ENCODE measurements at places on chromosomes 1 and 21.

- DNase-seq, result no peak
These were observed 17.3 kb downstream of the NOC2L start for GRCh38 chr1:941588-942383.

DNA sequence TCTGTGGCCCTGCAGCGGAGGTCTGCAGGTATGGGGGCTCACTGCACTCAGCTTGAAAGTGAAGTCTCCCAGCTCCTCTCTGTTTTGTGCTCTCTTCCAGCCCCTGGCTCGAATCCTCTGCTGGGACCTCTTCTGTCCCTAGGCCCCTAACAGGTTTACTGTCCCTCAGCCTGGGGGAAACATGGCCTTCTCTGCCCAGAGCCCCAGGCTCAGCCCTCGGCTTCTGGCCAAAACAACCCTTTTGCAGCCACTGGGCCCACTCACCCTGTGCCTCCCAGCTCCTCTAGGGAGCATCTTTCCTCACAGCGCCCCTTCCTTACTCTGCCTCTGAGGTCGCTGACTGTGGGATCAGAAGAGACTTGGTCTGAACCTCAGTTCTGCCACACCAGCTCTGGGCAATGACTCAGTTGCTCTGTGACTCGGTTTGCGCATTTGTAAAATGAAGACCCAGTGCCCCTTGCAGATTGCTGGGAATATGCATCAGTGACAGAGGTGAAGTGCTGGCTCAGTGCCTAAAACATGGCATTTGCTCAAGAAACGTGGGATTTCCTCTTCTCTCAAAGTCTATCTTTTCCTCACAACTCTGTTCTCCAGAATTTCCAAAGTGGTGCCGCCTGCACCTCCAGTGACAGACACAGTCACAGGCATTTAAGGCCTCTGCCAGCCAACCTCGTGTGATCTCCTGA lies 26.5 kb upstream of the TENT5C start:
- no peak for DNase-seq

- DNase-seq, result no peak
These were observed 205.2 kb downstream of the GRIK3 start for GRCh38 chr1:36829066-36829465.

- DNase-seq, result no peak
These were observed 79.6 kb downstream of the PIK3CD start for GRCh38 chr1:9731051-9731537.

- no peak for DNase-seq
These were observed 93.2 kb downstream of the CCDC185 start for GRCh38 chr1:223486366-223486765.

- no peak for DNase-seq
These were observed 9.5 kb upstream of the SEMA4A start for GRCh38 chr1:156143765-156144489.

GRCh38 chr1:186059311-186059710 lies 315.7 kb downstream of the TPR start:
- no peak for DNase-seq

GRCh38 chr1:56031001-56031400 lies 548.4 kb downstream of the PLPP3 start:
- no peak for DNase-seq

- DNase-seq, result no peak
These were observed 14.0 kb downstream of the PPIE start for GRCh38 chr1:39752703-39753102.

DNA sequence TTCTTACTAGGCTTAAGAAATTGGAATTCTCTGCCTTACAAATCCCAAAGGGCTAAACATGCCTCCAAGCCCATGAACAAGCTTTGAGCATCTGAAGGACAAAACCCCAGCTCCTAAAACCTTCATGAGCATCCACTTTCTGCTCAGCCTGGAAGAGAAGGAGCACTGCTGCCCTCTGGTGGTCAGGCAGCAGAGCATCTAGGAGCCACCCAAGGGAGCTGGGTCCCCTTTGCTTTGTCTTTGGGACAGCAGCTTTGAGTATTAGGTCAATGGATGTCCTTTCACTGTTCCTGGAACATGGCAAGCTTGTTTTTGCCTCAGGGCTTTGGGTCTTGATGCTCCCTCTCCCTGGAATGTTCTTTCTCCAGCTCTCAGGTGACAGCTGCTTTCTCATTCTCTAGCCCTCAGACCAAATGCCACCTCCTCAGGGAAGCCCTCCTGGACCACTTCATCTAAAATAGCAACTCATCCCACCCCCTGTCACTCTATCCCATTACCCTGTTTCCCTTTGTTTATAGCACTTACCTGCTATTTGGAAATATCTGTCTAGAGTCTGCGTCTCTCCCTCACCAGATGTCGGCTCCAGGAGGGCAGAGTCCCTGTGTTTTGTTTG lies 25.7 kb downstream of the RAB7B start:
- peak; percentile 23 for DNase-seq

DNA sequence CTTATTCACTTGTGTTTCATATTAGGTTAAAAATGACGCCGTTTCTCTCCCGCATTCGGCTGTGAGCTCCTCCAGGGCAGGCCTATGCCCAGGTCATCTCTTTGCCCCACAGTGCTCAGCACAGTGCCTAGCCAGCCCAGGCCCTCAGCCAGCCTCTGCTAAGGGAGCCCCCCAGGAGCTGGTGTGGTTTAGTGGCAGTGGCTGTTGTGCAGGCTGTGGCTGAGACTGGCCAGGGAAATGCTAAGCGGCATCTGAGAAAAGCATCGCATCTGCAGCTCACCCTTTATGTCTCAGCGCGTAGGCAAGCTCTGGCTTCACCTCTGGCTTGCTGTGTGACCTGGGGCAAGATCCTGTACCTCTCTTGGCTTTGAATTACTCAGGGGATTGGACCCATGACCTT lies 275.1 kb downstream of the TRABD2B start:
- DNase-seq, result no peak

GRCh38 chr1:16162163-16162822 lies 6.4 kb upstream of the EPHA2 start:
- no peak for DNase-seq

- no peak for DNase-seq
These were observed 55.2 kb downstream of the SLC9A1 start for GRCh38 chr1:27099587-27100334.

DNA sequence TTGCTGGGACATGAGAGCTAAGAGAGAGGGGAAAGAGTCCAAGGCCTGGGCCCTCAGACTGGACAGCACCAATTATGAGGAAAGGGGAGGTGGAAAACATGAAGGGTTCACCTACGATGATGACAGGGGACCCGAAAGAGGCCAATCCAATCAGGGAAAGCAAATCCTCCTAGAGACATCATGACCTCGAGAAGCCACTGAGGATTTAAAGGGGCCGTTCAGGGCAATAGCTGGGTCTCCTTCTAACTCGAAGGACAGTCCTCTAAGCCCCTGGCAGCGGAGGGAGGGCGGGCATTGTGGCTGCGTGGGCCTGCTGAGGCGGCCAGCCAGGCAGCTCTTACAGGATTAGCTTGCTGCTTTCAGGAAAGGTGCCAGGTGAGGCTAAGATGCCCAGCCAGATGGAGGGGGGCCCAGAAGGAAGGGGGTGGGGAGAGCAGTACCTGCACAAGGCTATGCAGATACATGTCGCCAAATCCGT lies 7.4 kb downstream of the MEF2D start:
- DNase-seq, result no peak

DNA sequence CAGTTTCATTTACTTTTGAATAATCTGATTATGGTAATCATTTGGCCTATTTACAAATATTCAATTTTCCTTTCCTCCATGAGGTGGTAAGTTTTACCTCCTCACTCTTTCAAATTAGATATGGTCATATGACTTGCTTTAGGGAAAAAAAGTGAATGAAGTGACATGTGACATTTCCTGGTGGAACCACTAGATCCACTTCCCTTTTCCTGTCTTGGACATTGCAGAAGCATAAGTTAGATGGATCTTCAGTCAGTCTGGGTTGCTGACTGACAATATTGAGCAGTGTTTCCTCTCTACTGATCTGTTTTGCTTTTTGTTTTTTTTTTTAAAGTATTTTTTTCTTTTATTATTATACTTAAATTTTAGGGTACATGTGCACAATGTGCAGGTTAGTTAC lies 481.1 kb upstream of the PTBP2 start:
- no peak for DNase-seq

- no peak for DNase-seq
These were observed 154.1 kb downstream of the BRINP3 start for GRCh38 chr1:190323530-190323929.

DNA sequence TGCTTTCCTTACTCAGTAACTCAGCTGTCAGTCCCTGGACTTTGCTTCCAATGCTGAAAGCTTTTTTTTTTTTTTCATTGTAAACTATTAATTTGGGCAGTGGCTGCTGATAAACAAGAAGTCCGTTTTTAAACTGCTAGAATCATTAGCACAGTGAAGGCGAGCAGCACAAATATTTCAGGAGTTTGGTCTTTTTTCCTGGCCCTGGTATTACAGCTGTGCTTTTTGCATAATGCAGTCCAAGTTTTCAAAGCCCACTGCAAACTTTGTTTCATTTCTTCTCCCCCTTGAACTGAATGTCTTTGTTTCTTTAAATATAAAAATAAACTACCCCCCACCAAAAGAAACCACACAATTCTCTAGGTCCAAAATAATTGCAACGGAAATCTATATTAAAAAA lies 6.6 kb downstream of the GLIS1 start:
- no peak for DNase-seq

GRCh38 chr1:217897100-217897499 lies 266.0 kb downstream of the SPATA17 start:
- no peak for DNase-seq

GRCh38 chr1:163022129-163022528 lies 47.0 kb upstream of the RGS4 start:
- no peak for DNase-seq

- no peak for DNase-seq
These were observed 163.3 kb downstream of the ETS2 start for GRCh38 chr21:38968887-38969543.

Measured in nucleus accumbens (tissue), 56 donors.